ENCODE measurements at places on chromosomes 5 and 9.

GRCh38 chr9:37197158-37198038, 77.0 kb downstream of the ZCCHC7 start:
- peak; percentile 71 for DNase-seq

DNA sequence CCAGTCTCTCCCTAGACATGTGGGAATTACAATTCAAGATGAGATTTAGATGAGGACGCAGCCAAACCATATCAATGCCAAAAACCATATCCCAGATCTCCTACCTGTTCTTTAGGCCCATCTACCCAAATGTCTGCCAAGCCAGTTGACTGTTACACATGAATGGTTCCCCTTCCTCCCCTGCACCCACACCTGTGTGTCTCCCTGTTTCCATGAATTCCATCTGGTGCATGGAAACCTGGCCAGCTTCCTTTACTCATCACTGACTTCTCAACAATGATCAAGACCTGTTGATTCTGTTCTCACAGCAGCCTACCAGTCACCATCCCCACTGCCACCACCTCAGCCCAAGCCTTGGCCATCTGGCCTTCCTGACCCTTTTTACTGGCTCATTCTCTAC, 222.7 kb downstream of the NR3C1 start:
- no peak for DNase-seq

- no peak for DNase-seq
Observed at GRCh38 chr9:77085416-77085815, 66.0 kb downstream of the FOXB2 start.

DNA sequence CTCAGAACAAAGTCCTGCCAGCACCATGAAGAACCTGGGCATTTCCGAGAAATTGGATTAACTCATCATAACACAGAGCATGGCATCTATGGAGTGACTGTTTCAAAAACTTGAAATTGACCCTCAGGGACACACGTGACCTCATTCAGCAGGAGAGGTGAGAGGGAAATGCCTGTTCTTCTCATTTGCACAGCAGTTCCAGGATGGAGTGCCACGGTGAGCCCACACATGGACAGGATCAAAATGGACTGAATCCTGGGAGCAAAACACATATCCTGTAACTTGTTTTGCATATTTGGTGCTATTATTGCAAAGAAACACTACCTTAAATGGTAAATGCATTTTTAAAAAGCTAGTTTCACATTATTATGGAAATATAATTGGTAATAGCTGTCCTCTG, 256.1 kb upstream of the IRX2 start:
- DNase-seq: no peak

DNA sequence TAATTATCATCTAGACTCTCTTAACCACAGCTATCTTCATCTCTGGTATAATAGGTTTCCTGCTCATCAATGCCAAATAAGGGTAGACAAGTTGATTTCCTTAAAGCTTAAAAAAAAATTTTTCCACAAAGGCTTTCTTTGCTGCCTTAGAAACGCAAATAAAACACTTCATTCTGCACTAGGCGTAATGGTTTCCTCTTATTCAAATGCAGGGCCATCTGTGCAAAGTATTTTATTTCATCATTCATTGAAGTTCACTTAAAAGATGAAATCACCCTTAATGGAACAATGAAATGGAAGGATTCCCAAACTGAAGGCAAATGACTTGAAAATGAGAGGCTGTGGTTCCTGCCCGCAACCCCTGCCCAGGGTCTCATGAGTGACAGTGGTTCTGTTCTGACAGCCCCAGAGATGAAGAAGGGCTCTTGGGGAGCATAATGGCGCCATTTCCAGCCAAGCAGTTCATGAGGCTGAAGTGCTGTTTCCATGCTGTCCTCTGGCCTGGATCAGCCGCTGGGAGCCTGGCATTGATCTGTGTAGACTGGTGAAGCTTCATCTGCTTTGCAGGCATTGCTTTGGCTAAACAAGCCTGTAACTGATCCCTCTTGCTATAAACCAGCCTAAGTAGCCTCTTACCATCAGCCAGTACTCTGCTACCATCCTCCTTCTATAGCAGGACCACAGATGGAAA, 276.9 kb upstream of the WWC1 start:
- DNase-seq: no peak

All from GM06990 (cell line).